ENCODE measurements at places on chromosomes 2 and 18.
A peak's percentile ranks its signal among the peaks of the same experiment; 100 is the strongest.

DNA sequence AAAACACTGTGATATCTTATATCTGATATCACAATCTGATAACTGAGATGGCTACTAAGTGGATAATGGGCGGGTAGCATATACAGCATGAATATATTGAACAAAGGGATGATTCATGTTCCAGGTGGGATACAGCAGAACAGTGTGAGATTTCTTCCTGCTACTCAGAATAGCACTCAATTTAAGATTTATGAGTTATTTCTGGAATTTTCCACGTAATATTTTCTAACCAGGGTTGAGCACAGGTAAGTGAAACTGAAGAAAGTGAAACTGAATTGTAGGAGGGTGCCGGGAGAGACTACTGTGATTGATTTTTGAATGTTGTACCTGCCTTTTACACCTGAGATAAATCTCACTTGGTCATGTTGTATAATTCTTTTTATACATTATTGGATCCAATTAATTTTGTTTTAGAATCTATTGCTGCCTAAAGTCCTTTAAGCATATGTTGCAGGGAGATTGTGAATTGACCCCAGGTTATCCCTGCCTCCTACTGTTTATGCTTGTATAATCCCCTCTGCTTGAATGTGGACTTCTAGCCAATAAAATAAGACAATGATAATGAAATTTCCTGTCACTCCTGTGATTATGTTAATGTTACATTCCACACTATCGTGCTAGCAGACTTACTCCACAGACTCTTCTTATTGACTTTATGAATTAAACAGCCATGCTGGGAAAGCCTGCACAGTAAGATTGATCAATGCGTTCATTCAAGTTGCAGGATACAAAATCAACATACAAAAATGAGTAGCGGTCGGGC lies 67.6 kb upstream of the RBBP8 start:
- no peak overlapping the region for H3K27ac ChIP-seq
- H3K27me3 ChIP-seq = no peaks in the 10 kb centered on the region
- H3K36me3 ChIP-seq = no peaks in the 10 kb centered on the region
- no peak for DNase-seq
- H3K4me1 ChIP-seq = no peaks in the 10 kb centered on the region

GRCh38 chr2:106342831-106343251 lies 125.4 kb downstream of the RGPD3 start:
- no peak overlapping the region for H3K4me3 ChIP-seq
- H3K27ac ChIP-seq = no peak overlapping the region
- no peaks in the 10 kb centered on the region for H3K36me3 ChIP-seq
- DNase-seq = no peak
- no peaks in the 10 kb centered on the region for H3K27me3 ChIP-seq

DNA sequence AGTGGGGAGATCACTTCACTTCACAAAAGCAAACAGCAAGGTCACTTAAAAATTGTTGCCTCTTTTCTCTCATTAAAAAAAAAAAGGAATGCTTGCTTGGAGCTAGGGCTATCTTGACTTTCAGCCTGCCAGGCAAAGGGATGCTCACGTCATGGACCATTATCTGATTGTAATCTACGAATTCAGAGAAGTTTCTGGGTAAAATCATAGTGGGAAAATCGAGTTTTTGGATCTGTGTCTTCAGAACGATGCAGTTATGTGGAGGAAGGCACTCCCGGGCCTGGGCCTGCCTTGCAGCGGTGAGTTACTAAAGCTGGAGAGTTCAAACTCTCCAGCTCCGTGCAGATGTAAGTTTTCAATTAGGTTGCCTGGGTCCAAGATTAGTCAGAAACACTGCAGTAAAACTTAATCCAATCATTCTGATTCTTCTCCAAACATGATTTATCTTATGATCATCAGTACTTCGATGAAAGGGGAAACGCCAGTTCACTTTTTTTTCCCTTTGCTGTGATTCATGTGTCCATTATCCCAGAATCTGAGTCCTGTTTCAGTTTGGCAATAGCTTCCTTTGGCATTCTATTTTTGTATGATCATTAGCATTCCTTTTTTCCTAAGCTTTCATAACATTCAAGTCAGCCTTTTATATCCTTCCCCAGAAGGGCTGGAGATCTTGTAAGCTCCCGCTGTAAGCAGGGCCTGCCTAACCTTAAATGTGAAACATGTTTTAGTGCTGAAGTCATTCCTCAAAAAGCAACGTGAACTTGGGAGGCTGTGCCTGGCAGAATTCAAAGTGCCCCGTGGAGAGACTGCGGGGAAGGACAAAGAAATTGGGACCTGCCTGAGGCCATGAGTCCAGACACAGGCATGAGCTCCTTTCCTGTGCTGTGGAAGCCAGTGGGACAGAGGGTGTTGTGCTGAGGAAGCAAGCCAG lies 119.3 kb upstream of the TWIST2 start:
- peak; percentile 50 for DNase-seq
- H3K27me3 ChIP-seq = no peaks in the 10 kb centered on the region
- peak overlapping the region; percentile 68 for H3K27ac ChIP-seq
- peaks cover 17% of the 10 kb centered on the region for H3K4me1 ChIP-seq
- H3K36me3 ChIP-seq = no peaks in the 10 kb centered on the region

DNA sequence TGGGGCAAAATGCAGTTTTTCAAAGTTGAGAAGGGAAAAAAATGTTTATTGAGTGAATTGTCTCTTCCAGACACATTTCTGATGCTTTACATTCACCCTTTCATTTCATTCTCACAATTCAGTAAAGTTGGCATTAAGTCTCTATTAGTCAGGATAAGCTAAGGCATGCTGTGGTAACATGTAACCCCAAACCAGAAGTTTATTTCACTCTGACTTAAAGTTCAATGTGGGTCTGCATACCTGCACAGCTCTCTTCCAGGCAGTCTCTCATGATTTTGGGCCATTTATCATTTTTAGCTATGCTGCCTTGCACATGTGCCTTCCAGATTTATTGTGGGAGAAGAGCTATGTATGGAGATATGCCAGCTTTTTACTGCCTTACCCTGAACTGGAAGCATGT lies 48.0 kb downstream of the DDX18 start:
- DNase-seq = no peak
- H3K4me3 ChIP-seq = no peak overlapping the region
- H3K4me1 ChIP-seq = no peaks in the 10 kb centered on the region
- H3K36me3 ChIP-seq = no peaks in the 10 kb centered on the region
- H3K27ac ChIP-seq = no peak overlapping the region
- H3K27me3 ChIP-seq = no peaks in the 10 kb centered on the region

DNA sequence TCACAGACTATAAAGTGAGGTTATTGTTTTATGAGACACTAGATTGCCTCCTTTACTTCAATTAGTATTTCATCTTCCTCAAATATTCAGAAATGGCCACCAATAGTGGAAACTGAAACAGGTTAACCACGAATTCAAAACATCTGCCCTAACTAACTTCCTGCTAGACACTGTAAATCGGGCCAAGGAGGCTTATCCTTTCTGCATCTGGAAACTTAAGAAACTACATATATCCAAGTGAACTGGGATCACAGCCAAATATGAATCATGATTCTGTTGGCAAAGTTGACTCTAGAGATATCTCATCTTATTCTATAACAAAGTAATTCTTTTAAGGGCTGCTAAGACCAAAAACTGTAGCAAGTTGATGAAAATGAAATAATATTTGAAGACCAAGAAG lies 136.6 kb upstream of the ZC3H15 start:
- H3K4me3 ChIP-seq = no peak overlapping the region
- no peaks in the 10 kb centered on the region for H3K27me3 ChIP-seq
- no peak for DNase-seq
- no peak overlapping the region for H3K27ac ChIP-seq
- H3K36me3 ChIP-seq = no peaks in the 10 kb centered on the region

DNA sequence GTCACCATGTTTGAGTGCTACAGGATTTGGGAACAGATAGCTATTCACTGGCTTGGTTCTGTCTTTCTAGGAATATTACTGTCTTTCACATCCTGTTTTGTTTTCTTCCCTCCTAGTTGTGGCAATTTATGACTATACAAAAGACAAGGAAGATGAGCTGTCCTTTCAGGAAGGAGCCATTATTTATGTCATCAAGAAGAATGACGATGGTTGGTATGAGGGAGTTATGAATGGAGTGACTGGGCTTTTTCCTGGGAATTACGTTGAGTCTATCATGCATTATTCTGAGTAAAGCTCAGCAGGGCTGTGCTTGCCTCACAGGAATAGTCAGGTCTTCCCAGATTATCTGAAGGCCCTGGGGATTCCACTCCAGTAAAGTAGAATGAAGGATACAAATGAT lies 98.9 kb downstream of the ABI2 start:
- H3K4me1 ChIP-seq = no peaks in the 10 kb centered on the region
- no peak overlapping the region for H3K27ac ChIP-seq
- no peak for DNase-seq
- H3K27me3 ChIP-seq = no peaks in the 10 kb centered on the region
- no peaks in the 10 kb centered on the region for H3K36me3 ChIP-seq

Measured in ovary (tissue), 10 donors.